ENCODE measurements at places on chromosomes 16 and 17.

GRCh38 chr16:84553873-84554399 is 49.5 kb upstream of the MEAK7 start:
- DNase-seq, result no peak

DNA sequence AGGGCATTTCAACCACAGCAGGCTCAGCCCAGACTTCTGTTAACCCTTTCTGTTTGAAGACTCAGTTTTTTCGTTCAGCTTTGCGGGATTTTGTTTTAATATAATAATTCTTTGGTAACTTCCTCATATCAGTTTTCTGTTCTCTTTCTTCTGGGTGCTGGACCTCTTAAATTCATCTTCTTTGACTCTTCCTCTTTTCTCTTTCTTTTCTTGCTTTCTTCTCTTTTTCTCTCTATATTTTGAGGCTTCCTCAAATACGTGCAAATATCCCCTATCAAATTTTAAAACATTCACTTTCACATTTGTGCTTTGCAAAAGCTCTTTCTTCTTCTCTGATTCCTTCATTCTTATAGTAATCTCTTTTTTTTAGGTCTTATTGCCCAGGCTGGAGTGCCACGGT is 136.3 kb downstream of the HS3ST3B1 start:
- DNase-seq, result no peak

GRCh38 chr16:75073545-75074303 is 42.9 kb downstream of the LDHD start:
- no peak for DNase-seq

DNA sequence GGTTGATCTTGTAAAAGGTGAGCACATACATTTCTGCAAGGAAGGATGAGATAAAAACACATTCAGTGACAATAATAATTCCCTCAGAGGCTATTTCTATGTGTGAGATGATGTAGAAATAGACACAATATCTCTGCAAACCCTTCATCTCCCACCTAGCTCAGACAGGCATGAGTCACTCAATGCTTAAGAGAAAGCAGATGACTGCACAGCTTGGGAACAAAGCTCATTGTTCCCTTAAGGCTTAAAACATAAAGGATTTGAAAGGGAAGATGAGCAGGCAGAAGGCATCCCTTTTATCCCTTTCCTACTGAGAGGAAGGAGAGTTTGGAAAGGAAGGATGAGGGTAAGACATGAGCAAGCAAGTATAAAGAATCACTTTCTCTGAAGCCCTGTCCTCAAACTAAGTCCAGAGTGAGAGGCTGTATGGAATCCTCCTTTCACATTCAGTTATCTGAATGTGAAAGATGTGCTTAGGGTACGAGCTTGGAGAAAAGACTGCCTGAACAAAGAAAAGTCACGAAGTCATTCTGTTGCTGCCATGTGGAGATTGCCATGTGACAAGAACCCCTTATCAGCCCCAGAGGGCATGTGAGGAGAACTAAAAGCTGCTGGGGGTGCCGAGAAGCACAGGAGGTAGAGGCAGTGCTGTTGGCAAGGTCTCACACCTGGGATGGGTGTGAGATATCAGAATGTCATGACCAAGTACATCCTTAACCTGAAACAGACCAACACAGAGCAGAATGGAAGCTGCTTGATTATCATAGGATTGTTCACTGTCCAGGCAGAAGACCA is 58.2 kb downstream of the CNTNAP4 start:
- DNase-seq, result no peak

- no peak for DNase-seq
These were observed 23.2 kb downstream of the PIEZO1 start for GRCh38 chr16:88761830-88762229.

DNA sequence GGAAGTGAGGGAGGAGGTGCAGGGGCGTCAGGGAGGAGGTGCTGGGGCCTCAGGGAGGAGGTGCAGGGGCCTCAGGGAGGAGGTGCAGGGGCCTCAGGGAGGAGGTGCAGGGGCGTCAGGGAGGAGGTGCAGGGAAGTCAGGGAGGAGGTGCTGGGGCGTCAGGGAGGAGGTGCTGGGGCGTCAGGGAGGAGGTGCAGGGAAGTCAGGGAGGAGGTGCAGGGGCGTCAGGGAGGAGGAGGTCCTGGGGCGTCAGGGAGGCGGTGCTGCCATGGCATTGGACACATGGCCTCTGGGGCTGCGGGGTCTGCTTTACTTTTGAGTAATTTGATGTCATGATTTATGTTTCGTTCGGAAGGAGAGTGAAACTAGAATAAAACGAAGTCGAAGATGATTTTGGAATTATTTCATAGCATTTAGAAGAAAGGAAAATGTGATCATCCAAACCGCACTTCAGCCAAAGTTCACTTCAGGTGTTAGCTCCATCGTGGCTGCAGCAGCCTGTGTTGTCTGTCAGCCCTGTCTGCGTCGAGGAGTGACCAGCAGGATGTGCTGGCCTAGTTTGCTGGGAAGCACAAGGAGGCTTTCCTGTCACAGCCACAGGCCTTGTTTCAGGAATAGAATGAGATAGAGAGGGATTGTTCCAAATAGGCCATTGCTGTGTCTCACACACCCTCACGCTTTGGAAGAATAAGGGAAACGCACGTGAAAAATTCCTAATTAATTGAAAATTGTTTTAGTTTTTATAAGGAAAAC is 42.8 kb downstream of the RAB11FIP3 start:
- no peak for DNase-seq

GRCh38 chr17:50060951-50061712 is 5.2 kb downstream of the ITGA3 start:
- no peak for DNase-seq

DNA sequence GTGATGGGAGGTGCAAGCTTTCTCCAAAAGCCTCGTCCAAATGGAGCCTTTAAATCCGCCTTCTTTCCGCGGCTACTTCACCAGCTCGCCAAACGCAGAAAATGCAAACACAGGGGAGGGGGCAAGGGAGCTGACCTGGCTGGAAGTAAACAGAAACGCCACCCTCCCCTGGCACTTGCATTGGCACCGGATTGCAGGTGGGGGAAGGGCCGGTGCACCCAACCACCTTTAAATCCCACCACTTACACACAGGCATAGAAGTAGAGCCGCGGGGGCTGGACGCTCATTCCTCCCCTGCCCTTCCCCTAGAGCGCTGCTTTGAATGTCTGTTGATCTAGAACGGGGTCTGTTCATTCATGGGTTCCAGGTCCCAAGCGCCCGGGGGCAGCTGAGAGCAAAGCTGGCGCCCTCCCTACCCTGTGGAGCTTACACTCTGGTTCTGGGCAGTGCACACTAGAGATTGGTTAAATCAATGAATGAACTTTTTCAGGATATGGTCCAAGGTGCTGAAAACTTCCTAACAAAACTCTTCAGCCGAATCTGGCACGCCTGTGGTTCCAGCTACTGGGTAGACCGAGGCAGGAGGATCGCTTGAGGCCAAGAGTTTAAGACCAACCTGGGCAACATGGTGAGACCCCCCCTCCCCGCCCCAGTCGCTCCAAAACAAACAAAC is 920 bp upstream of the ZCCHC14 start:
- no peak for DNase-seq

DNA sequence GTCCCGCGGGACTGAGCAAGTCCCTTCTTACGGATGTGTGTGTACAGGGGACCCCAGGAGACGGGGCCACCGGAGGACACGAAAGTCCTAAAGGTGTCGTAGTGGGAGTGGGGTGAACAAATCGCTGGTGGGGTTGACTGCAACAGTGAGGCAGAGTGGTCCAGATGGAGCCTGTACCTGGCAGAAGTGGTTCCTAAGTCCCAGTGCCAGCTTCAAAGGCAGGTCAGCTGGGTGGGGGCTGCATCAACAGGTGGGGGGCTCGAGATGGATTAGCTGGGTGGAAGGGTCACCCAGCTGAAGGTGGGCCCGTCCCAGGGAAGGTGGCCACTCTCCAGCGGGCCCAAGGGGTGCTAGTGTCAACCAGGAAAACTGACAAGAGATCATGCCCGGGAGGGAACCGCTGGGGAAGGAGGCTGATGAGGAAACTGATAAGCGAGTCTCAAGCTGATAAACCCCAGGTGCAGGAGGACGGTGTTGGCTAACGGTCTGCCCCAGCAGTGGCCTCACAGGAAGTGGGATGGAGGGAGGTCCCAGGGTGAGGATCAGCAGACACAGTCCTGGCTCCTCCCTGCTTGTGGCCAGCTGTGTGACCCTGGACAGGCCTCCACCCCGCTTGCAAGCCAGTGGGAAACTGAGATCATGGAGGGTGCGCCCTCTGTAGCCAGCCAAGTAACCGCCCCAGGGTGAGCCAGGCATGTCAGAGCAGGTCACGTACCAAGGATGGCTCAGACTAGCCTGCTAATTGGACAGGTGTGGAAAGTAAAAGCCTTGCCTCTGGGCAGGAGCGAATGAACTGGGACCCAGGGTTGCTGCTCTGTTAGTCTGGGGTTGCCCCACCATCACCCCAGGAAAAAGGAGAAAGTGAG is 1.0 kb downstream of the ORAI3 start:
- DNase-seq, result no peak

GRCh38 chr16:78116946-78117345 is 17.5 kb downstream of the WWOX start:
- no peak for DNase-seq

DNA sequence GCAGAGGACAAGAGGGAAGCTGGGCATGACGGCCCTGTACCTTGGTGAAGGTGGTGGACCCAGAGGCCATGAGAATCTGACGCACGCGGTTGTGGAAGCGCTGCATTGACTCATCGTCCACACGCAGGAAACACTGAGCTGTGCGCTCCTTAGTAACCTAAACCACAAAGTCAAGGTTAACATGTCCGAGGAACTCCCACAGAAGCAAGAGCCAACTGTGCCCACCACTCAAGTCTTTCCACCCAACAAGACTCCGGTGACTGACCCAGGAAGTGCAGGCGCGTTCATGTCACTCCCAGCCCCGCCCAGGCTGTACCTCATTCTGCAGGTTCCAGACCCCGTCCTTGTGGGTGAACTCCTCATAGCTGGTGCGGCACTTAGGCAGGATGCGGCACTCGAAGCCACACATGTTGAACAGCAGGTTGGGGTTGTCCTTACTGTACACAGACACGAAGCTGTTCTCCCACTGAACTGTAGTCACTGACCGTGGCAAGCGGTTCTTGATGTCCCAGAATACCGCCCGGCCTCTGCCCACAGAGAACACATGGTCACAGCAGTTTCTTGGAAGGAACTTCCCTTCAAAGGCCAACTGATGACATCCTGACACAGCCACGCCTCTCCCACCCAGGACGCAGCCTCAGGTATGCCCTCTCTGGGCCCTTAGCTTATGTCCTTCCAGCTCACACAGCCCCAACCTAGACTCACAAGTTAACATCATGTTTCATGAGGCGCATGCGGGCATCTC is 11.5 kb downstream of the PRPF8 start:
- no peak for DNase-seq

GRCh38 chr17:63649813-63650212 is 27.6 kb downstream of the MAP3K3 start:
- DNase-seq, result no peak

GRCh38 chr17:50209472-50210239 is 8.2 kb upstream of the COL1A1 start:
- no peak for DNase-seq

DNA sequence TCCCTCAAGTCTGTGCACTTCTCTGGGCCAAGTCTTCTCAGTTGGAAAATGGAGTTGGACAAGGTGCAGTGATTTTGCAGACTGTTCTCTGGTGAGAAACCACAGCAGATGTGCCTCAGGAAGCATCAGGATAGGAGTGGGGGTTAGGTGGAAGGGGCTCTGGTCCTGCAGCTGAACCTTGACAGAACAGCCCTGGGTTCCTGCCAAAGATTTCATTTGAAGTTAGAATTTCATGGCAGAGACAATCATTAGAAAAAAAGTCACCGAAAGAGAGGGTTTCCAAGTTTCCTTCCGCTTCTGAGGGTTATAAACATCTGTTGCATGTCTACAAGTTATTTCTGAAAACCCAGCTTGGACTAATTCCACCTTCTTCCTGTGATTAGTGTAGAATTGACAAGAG is 80.4 kb upstream of the IRX3 start:
- no peak for DNase-seq

DNA sequence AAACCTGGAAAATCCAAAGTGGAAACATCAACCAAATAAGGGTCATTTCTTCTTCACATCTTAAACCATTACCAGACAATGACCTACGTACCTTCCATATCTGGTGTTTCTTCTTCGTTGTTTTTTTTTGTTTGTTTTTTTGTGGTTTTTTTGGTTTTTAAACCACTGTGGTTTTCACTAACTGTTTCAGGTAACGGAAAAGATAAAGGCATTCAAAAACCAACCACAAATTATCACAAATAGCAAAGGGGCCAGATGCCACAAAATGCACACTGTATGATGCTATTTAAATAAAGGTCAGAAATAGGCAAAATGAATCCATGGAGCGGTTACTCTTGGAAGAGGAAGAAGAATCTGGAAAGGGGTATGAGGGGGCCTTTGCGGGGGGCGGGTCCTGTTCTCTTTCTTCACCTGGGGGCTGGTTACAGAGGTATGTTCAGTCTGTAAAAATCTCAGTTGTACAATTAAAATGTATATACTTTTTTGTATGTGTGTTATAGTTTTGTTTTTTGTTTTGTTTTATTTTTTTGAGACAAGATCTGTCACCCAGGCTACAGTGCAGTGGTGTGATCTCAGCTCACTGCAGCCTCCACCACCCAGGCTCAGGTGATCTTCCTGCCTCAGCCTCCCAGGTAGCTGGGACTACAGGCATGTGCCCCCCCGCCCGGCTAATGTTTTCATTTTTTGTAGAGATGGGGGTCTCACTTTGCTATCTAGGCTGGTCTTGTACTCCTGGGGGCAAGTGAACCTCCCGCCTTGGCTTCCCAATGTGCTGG is 29.6 kb downstream of the LITAF start:
- no peak for DNase-seq

- DNase-seq, result no peak
These were observed 1452.7 kb upstream of the CDH8 start for GRCh38 chr16:63488955-63489354.

GRCh38 chr16:79721270-79721669 is 120.7 kb upstream of the MAF start:
- no peak for DNase-seq

GRCh38 chr16:47613251-47613650 is 152.1 kb downstream of the PHKB start:
- no peak for DNase-seq

GRCh38 chr16:57999366-57999970 is 1.0 kb downstream of the ZNF319 start:
- DNase-seq, result no peak

GRCh38 chr16:82585675-82586074 is 41.1 kb upstream of the CDH13 start:
- DNase-seq, result no peak

- no peak for DNase-seq
These were observed 3.9 kb downstream of the TIMM22 start for GRCh38 chr17:1000597-1001461.

- no peak for DNase-seq
These were observed 82.5 kb downstream of the NLK start for GRCh38 chr17:28124962-28125361.

GRCh38 chr16:51952500-51952899 is 594.4 kb downstream of the TOX3 start:
- no peak for DNase-seq
